AG08396 (cell line): ENCODE measurements at places on chromosomes 5 and 9.

- no peak for DNase-seq
These were observed 73.8 kb downstream of the MAPKAP1 start for GRCh38 chr9:125633116-125633745.

- no peak for DNase-seq
These were observed 82.4 kb upstream of the FBXW11 start for GRCh38 chr5:172088801-172089200.

DNA sequence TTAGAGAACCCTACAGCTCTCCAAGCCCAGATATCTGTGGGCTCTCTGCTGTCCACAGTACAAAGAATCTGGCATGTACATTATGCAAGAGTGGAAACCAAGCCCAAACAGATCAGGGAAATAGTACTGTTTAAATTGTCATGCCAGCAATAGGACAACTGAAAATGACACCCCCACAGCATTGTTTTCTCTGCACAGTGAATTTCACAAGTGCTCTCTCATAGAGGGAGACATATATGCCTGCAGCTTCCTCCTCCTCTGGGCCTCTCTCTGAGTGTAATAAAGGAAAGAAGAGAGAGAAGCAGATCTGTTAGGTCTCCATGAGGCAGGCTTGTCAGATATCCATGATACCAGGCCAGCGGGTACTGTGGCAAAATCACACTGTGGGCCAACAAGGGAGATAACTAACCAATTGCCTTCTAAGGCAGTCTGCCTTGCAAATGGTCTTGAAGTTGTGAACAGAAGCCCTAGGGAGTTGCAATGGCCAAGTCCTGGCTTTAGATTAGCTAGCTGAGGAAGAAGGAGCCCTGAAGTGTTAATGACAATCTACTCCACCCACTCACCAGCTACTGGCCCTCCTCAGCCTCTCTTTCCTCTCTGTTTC lies 54.4 kb upstream of the JMY start:
- no peak for DNase-seq

GRCh38 chr5:156411-157072 lies 34.8 kb upstream of the LRRC14B start:
- DNase-seq = no peak

GRCh38 chr5:133840168-133840567 lies 128.3 kb downstream of the C5orf15 start:
- no peak for DNase-seq

GRCh38 chr5:172727551-172727950 lies 43.4 kb downstream of the DUSP1 start:
- DNase-seq = no peak

GRCh38 chr9:134758949-134759607 lies 117.5 kb downstream of the COL5A1 start:
- no peak for DNase-seq

- peak; percentile 45 for DNase-seq
These were observed 23.0 kb downstream of the FBLL1 start for GRCh38 chr5:168552146-168552545.

DNA sequence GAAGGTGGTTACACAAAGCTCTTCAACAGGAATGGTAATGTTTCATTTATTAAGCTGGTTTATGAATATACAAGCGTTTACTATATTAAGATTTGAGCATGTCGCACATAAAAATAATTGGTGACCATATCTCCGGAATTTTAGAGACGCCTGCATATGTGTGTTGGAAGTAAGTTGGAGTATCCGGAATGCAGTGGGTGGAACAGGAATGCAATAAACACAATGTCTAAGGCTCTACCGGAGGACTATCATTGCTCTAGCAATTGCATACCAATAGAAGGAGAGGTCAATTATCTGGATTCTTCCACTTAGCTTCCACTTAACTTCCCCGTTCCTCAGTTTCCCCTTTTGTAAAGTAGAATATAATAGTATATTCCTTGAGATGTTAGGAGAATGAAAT lies 1.1 kb upstream of the CEP78 start:
- DNase-seq = peak; percentile 56

- DNase-seq = no peak
These were observed 86.9 kb downstream of the GNAQ start for GRCh38 chr9:77944556-77945243.

- DNase-seq = no peak
These were observed 98.8 kb downstream of the KLHL3 start for GRCh38 chr5:137636830-137637714.
